T-helper 17 cell (primary cell): ENCODE measurements at places on chromosomes 16 and 17. TPM values are rescaled to one million over a fixed set of nuclear protein-coding genes. Genes with fewer than 3 reads are reported as not detected.

WNT3 gene
- total RNA-seq, result not detected

- no peak overlapping the region for H3K4me3 ChIP-seq
- DNase-seq, result no peak
- no peaks in the 10 kb centered on the region for H3K27me3 ChIP-seq
- no peaks in the 10 kb centered on the region for H3K4me1 ChIP-seq
- no peak overlapping the region for H3K27ac ChIP-seq
- H3K36me3 ChIP-seq, result no peaks in the 10 kb centered on the region
These were observed 37.5 kb downstream of the LGALS9 start for GRCh38 chr17:27668488-27668823.

GRCh38 chr17:63447471-63448009 is 1.4 kb upstream of the CYB561 start:
- H3K4me1 ChIP-seq, result peaks cover 29% of the 10 kb centered on the region
- H3K36me3 ChIP-seq, result no peaks in the 10 kb centered on the region
- H3K27me3 ChIP-seq, result no peaks in the 10 kb centered on the region
- H3K27ac ChIP-seq, result peak overlapping the region; percentile 96
- DNase-seq, result no peak

FAM171A2 gene
- 0.31 TPM for total RNA-seq

CXCL16 gene
- 10.3 TPM for total RNA-seq

HIC1 gene
- total RNA-seq, result 4.6 TPM

GRCh38 chr16:3004319-3004718 is 8.4 kb upstream of the CLDN9 start:
- DNase-seq, result no peak
- peaks cover 18% of the 10 kb centered on the region for H3K4me1 ChIP-seq
- no peak overlapping the region for H3K27ac ChIP-seq

- H3K27ac ChIP-seq, result peak overlapping the region; percentile 27
- no peak overlapping the region for H3K4me3 ChIP-seq
- peaks cover 3% of the 10 kb centered on the region for H3K36me3 ChIP-seq
- H3K4me1 ChIP-seq, result peaks cover 2% of the 10 kb centered on the region
- DNase-seq, result no peak
These were observed 22.3 kb downstream of the CD300LF start for GRCh38 chr17:74690409-74690825.

GRCh38 chr17:81189670-81190530 is 23.9 kb upstream of the AATK start:
- H3K4me3 ChIP-seq, result no peak overlapping the region
- H3K27ac ChIP-seq, result no peak overlapping the region
- no peak for DNase-seq
- peaks cover 2% of the 10 kb centered on the region for H3K4me1 ChIP-seq
- H3K27me3 ChIP-seq, result no peaks in the 10 kb centered on the region
- H3K36me3 ChIP-seq, result no peaks in the 10 kb centered on the region

- H3K36me3 ChIP-seq, result peaks cover 3% of the 10 kb centered on the region
- peaks cover 13% of the 10 kb centered on the region for H3K4me1 ChIP-seq
- no peaks in the 10 kb centered on the region for H3K27me3 ChIP-seq
- no peak overlapping the region for H3K27ac ChIP-seq
These were observed 9.9 kb downstream of the C17orf67 start for GRCh38 chr17:56823848-56824247.

DNA sequence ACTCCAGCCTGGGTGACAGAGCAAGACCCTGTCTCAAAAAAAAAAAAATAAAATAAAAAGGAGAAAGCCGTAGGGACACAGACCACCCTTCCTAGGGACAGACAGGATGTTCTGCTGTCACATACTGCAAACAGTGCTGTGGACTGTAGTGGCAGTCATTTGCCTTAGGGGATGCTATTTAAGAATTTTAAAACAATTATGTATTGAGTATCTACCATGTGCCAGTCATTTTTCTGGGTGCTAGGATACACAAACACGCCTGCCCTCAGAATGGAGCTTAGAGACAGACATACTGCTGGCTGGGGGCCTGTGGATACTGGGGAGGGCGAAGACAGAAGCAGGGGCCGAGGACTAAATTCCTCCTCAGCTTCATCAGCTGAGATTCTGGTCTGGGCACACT is 45.5 kb downstream of the MRC2 start:
- H3K27ac ChIP-seq, result no peak overlapping the region
- no peak for DNase-seq
- H3K27me3 ChIP-seq, result no peaks in the 10 kb centered on the region
- H3K36me3 ChIP-seq, result no peaks in the 10 kb centered on the region

DNA sequence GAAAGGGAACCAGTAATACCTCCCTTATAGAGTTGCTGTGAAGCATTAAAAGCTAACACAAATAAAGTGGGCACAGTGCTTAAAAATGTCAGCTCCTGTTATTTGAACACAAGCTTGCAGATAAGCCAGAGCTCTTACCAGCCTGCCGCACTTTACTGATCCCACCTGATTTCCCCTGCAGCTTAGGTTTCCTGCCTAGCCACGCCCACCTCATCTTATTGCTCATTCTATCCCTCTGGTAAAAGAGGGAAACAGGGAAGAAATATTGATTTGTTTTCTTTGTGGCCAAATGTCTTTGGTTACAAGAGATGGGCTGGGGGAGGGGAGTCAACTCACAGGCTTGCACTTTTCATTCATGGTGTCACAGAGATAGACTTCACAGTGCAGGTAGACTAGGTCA is 9.6 kb upstream of the GP2 start:
- no peaks in the 10 kb centered on the region for H3K36me3 ChIP-seq
- DNase-seq, result no peak
- peaks cover 32% of the 10 kb centered on the region for H3K27me3 ChIP-seq
- no peaks in the 10 kb centered on the region for H3K4me1 ChIP-seq

FOXN1 gene
- not detected for total RNA-seq
